ENCODE measurements at places on chromosomes 2 and 18. TPM values are rescaled to one million over a fixed set of nuclear protein-coding genes. Genes with fewer than 3 reads are reported as not detected.

Gene ZNF396
- 0.08 TPM for total RNA-seq

Gene RNF152
- total RNA-seq = 25.5 TPM

Gene SAG
- not detected for total RNA-seq

Gene FOSL2
- 37.6 TPM for total RNA-seq

Gene LRATD1
- total RNA-seq = 8.1 TPM

Gene AQP4
- not detected for total RNA-seq

Gene CPS1
- total RNA-seq = 14.5 TPM

Gene SPOPL
- 8.5 TPM for total RNA-seq

Gene PSMA8
- total RNA-seq = not detected

Gene PXDN
- total RNA-seq = 133 TPM

Gene KANSL1L
- 3.0 TPM for total RNA-seq

Gene GPR17
- total RNA-seq = not detected

Gene SLC38A11
- total RNA-seq = not detected

Gene DPP10
- total RNA-seq = 0.78 TPM

Gene FAM228A
- not detected for total RNA-seq

Gene PROKR1
- not detected for total RNA-seq

Gene ADGRF3
- 0.08 TPM for total RNA-seq

Gene CHRNG
- total RNA-seq = not detected

Gene SLC4A3
- total RNA-seq = 11.7 TPM

Gene ASPRV1
- 0.62 TPM for total RNA-seq

Gene LHCGR
- not detected for total RNA-seq

Gene DPP4
- total RNA-seq = 0.27 TPM

Gene GAREM1
- total RNA-seq = 3.4 TPM

Gene C18orf54
- total RNA-seq = 4.5 TPM

Gene ATP8B1
- 6.3 TPM for total RNA-seq

Gene IL1RN
- total RNA-seq = 16.9 TPM

Gene GREB1L
- 1.8 TPM for total RNA-seq

Gene GRHL1
- 10.1 TPM for total RNA-seq

Gene XIRP2
- total RNA-seq = not detected

Gene TMEM37
- not detected for total RNA-seq

Gene HOXD3
- not detected for total RNA-seq

Gene C2orf76
- total RNA-seq = 9.8 TPM

Gene SERPINB3
- 9.4 TPM for total RNA-seq

Gene IL36RN
- total RNA-seq = 0.15 TPM

Gene IL1RL2
- 2.1 TPM for total RNA-seq

Gene PLCL1
- not detected for total RNA-seq

Gene CABYR
- total RNA-seq = 6.4 TPM

Gene DAW1
- total RNA-seq = 1.4 TPM

Gene OBSL1
- 29.7 TPM for total RNA-seq

Gene CCL20
- total RNA-seq = 10.0 TPM

Gene ALK
- not detected for total RNA-seq

Gene VAMP8
- total RNA-seq = 99.9 TPM

Gene CUL3
- total RNA-seq = 41.0 TPM

Gene PROC
- total RNA-seq = 0.19 TPM

Gene MFSD2B
- not detected for total RNA-seq

Gene DOK6
- total RNA-seq = not detected

Gene ESPNL
- total RNA-seq = 0.30 TPM

Gene UNC50
- total RNA-seq = 49.7 TPM

Gene SNORC
- total RNA-seq = 1.2 TPM

Gene BCL2
- total RNA-seq = 0.84 TPM

Gene ADRA2B
- total RNA-seq = 0.08 TPM

Gene RFX8
- 0.08 TPM for total RNA-seq

Gene SLC11A1
- 0.08 TPM for total RNA-seq

Gene PPP1R7
- 79.2 TPM for total RNA-seq
